CD4-positive, alpha-beta T cell treated with Interleukin-4 for 1 hour (primary cell): ENCODE measurements at places on chromosomes 11 and 22.
A peak's percentile ranks its signal among the peaks of the same experiment; 100 is the strongest.

DNA sequence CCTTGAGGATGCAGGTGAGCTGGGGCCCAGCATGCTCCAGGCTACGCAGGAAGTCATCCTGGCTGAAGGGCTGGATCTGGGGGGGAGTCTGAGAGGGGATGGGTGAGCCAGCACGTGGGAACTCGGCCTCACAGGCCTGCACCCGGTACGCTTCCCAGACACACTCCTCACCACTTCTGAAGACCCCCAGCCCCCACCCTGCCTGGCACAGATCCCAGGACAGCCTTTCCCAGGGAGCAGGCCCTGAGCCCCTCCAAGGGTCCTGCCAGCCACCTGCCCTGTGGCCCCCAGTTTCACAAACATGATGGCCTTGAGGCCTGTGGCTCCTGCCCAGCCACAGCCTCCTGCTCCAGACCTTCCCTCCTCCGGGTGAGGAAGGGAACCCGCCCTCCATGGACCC lies 5.6 kb upstream of the PLXNB2 start:
- no peak for DNase-seq

DNA sequence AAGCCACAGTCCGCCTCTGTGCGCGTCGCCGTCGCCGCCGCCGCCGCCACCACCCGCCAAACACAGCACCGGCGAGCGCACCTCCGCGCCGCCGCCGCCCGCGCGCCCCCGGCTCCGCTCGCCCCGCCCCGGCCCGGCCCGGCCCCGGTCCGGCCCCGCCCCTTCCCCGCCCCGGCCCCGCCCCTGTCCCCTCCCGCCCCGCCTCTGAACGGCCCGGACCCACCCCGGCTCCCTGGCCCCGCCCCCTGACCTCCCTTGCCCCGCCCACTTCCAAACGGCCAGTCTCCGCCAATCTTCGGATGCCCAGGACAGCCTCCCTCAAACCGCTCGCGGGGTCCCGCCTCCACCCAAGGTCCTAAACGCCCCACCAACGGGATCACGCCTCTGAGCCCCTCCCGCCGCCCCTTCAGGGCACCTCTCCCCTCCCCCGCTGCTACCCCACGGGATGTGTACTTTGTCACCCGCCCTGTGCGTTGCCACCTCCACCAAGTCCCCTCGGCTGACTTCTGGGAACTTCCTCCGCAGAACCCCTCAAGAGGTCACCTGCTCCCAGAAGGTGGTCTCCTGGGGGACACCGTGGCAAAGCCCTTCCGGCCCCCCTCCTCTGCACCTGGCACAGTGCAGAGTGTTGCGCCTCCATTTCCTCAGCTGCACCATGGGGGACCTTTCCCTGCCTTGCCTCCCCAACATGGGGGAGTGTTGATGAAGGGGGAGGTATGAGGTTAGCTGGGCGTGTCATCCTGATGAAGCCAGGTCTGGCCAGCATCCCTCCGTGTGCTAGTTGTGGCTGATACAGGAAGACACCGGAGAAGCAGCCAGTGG lies at the start of gene KIAA0930:
TSS of gene KIAA0930 (minus strand) at position 85 of the 822 bp plus-strand sequence. CDS start 191 bp downstream, outside the sequence.
- peak; percentile 87 for DNase-seq

- no peak for DNase-seq
Observed at GRCh38 chr11:72673284-72673942, 809 bp downstream of the PDE2A start.

GRCh38 chr11:132035766-132036165 lies 665.4 kb downstream of the NTM start:
- no peak for DNase-seq

- no peak for DNase-seq
Observed at GRCh38 chr22:43555561-43556515, 144.0 kb downstream of the MPPED1 start.

- DNase-seq, result no peak
Observed at GRCh38 chr11:7882860-7883259, 48.2 kb downstream of the OR10A6 start.

- DNase-seq, result no peak
Observed at GRCh38 chr11:121534131-121535093, 81.6 kb upstream of the SORL1-AS1 start.

DNA sequence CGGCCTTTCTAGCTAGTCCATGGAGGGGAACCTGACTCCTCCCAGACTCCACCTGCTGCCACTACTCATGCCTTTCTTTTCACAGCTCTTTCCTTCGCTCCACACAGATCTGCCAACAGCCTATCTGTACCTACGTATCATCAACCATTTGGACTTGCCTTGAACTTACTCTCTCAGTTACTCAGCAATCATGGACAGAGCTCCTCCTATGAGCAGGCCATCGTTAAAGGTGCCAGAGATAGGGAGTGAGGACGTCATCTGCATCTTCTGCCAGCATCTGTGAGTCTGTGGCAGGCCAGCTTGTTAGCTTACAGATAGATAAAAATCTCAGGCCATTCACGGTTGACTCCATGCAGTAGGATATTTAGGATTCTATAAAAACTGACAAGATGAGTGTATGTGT lies 162.9 kb upstream of the ZBED5 start:
- no peak for DNase-seq

- DNase-seq, result no peak
Observed at GRCh38 chr11:100706179-100706578, 19.1 kb downstream of the ARHGAP42 start.

GRCh38 chr11:77172666-77172982 lies 44.6 kb downstream of the MYO7A start:
- DNase-seq, result no peak

GRCh38 chr11:117456027-117456720 lies 128.5 kb downstream of the CEP164 start:
- DNase-seq, result no peak
